Central memory CD8-positive, alpha-beta T cell (primary cell): ENCODE measurements at places on chromosomes 4 and X.

DNA sequence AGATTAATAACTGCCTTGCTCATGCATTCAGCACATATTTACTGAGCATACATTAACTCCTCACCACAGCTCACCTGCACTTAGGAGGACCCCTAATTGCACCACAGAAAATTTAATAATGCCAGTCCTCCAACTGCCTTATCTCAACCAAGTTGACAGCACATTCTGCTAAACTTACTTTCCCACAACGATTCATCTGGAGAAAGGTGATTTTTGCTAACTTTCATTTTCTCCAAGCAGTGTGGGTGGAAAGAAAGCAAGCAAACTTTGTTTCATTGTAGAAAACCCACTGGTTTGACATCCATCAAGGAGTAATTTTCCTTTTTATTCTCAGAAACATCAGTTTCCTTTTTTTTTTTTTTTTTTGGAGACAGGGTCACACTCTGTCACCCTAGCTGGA lies 49.1 kb downstream of the RASGEF1B start:
- no peak for DNase-seq

- no peak for DNase-seq
Observed at GRCh38 chrX:129959493-129959832, 23.0 kb upstream of the BCORL1 start.

GRCh38 chr4:110415041-110415440 lies 60.9 kb upstream of the ENPEP start:
- no peak for DNase-seq

DNA sequence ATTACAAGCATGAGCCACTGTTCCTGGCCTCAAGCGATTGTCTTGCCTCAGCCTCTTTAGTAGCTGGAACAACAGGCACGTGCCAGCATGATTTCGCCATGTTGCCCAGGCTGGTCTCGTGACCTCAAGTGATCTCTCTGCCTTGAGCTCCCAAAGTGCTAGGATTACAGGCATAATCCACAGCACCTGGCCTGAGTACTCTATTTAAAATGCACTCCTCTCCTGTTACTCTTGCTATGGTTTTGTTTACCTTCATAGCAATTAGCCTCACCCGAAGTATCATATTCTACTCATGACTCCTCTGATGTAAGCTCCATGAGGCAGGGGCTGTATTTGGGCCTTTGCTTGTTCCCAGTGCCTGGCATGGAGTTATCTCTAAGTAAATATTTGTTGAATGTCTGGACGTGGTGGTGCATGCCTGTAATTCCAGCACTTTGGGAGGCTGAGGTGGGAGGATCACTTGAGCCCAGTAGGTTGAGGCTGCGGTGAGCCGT lies 92.5 kb upstream of the SLC34A2 start:
- no peak for DNase-seq

GRCh38 chr4:168507178-168507815 lies 10.4 kb downstream of the PALLD start:
- DNase-seq: no peak

DNA sequence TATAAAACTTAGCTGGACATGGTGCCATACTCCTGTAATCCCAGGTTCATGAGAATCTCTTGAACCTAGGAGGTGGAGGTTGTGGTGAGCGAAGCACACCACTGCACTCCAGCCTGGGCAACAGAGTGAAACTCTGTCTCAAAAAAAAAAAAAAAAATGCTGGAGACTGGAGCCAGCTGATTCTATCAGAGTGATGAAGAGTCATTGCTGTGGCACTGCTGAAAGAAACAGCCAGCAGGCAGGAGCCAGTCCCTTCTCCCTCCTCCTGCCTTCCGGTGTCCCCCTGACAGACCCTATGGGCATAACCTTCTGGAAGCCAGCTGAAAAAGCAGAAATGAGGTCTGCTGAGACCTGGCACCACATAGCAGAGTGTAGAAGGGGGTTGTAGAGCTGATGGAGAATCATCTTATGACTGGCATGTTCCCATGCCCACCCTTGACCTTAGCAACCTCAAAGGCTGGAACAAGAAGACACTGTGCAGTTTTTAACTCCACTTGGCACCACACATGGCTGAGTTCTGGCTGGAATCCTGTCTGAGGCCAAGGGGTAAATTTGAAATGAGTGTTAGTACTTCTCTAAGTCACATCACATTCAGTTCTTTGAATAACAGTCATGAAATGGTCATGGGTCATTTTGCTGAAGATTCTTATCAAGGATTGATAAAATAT lies 2.6 kb upstream of the SPINK2 start:
- DNase-seq: no peak

GRCh38 chrX:135295238-135295943 lies 13.9 kb upstream of the ETDC start:
- peak; percentile 15 for DNase-seq

- no peak for DNase-seq
Observed at GRCh38 chr4:79057772-79058171, 118.5 kb upstream of the PAQR3 start.

DNA sequence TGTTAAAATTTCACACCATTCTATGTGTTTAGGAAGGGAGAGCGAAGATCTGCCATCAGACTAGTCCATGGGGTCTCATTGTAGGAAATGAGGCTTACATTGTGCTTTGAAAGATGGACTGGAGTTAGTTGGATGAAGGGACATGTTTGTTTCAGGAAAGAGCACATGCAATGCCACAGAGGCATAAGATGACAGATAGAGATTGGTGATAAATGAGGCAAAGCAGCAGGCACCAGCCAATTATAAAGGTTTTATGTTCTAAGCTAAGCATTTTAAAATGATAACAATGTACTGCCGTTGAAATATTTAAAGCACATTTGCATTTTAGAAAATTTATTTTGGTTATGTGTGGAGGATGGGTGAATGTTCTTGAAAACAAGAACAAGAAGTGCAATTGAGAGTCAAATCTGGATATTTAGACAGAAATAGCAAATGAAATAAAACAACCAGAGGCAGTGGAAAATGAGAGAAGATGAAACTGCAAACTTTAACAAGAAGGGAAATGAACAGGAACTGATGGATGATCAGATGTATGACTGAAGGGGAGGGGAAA lies 957.2 kb downstream of the FSTL5 start:
- no peak for DNase-seq
